G401 (cell line): ENCODE measurements at places on chromosomes 16 and 17. TPM values are rescaled to one million over a fixed set of nuclear protein-coding genes. Genes with fewer than 3 reads are reported as not detected.

ZNF319 gene
- total RNA-seq = 2.0 and 3.8 TPM in 2 replicates

ZSCAN10 gene
- total RNA-seq = 11.2 and 17.3 TPM in 2 replicates

SLC9A5 gene
- 1.0 and 4.8 TPM in 2 replicates for total RNA-seq

IGFALS gene
- total RNA-seq = 0.31 TPM in 1 of 2 replicates, not detected in the other

C17orf78 gene
- not detected in 2 replicates for total RNA-seq

KARS1 gene
- total RNA-seq = 266 and 292 TPM in 2 replicates

HAGHL gene
- total RNA-seq = 42.3 and 43.1 TPM in 2 replicates

KCTD13 gene
- total RNA-seq = 3.2 and 3.9 TPM in 2 replicates

SPIRE2 gene
- total RNA-seq = 21.7 and 37.2 TPM in 2 replicates

MFAP4 gene
- total RNA-seq = 0.31 TPM in 1 of 2 replicates, not detected in the other

UTS2R gene
- 1.5 TPM in 1 of 2 replicates, not detected in the other for total RNA-seq

LITAFD gene
- not detected in 2 replicates for total RNA-seq

NPIPA5 gene
- 4.9 and 7.2 TPM in 2 replicates for total RNA-seq

COX6A2 gene
- not detected in 2 replicates for total RNA-seq

WIPF2 gene
- total RNA-seq = 4.6 and 9.7 TPM in 2 replicates

USP22 gene
- 250 and 300 TPM in 2 replicates for total RNA-seq

METTL16 gene
- total RNA-seq = 29.2 and 58.3 TPM in 2 replicates

INTS2 gene
- total RNA-seq = 14.8 and 22.8 TPM in 2 replicates

KRTAP1-5 gene
- not detected in 2 replicates for total RNA-seq

ZNF205 gene
- 21.3 and 27.6 TPM in 2 replicates for total RNA-seq

LLGL2 gene
- 28.9 and 37.8 TPM in 2 replicates for total RNA-seq

MYH1 gene
- total RNA-seq = not detected in 2 replicates

IL17C gene
- 0.43 TPM in 1 of 2 replicates, not detected in the other for total RNA-seq

CHST6 gene
- 0.31 TPM in 1 of 2 replicates, not detected in the other for total RNA-seq
